ENCODE measurements at places on chromosomes 1 and 21.
A peak's percentile ranks its signal among the peaks of the same experiment; 100 is the strongest.

GRCh38 chr21:44392916-44393315 lies 39.5 kb downstream of the TRPM2 start:
- no peak for DNase-seq

DNA sequence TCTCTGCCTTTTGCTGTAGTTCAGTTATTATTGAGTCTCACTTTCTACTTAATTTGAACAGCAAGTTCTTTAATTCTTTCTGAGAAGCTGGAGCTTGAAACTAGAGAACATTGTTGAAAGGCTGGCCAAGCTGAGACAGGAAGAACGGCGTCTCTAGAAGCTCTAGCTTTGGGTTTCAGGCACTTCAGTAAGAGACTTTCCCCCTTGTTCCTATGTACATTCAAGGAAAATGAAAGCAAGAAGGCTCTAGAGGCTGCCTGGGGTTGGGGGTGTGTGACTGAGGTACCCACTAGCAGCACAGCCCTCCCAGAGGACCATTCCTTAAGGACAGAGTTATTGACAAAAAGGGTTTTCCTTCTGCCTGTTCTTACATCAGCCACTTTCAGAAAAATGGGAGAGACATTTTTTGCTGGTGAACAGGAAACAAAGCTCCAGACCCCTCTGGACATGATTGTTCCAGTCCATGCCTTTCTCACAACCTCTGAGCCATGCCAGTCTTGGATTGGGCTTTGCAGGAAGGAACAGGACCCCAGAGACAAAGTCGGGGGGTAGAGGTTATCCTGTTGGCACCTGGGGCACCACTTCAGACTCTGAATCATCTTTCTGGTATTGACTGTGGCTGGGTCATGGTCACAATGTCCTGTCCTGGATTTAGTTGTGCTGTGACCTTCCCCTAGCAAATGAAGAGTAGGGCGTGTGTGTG lies 63.1 kb downstream of the LAMC2 start:
- no peak for DNase-seq

DNA sequence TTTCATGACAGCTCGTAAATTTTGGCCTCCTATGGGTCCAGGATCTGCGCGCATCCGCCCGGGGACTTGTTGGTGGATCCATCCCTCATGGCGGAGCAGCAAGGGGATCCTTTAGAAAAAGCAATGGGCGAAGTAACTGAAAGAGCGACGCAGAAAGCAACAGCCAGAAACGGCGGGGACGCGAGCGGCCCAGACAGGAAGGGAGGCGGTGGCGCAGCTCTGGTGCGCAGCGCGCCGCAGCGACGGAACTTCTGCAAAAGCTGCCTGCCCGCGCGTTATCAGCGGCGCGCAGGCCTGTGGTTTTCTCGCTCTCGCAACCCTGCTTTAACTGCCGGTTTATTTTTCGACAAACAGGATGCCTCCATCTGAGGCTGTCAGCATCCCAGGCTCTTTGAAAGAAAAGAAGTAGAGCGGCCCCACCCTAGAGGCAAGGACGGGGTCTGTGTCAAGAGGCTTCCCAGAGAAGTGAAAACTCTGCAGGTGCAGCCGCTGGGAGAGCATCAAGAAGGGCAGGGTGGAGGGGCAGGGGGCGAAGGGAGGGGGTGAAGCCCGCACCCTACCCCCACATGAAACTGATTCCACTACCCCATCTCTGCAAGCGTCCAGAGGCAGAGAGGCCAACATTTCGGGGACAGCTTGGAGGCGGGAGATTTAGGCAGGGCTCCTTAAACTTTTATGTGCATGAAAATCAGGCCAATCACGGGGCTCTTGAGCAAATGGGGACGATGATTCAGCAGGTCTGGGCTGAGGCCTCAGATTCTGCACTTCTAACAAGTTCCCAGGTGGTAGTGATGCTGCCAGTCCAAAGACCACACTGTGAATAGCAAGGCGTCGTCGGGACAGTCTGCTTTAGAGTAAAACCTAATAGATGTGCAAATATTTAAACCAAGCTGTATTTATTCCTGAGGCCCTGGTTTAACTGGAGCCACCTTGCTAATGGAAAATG lies 22.2 kb downstream of the RUNX1 start:
- peak; percentile 46 for DNase-seq

DNA sequence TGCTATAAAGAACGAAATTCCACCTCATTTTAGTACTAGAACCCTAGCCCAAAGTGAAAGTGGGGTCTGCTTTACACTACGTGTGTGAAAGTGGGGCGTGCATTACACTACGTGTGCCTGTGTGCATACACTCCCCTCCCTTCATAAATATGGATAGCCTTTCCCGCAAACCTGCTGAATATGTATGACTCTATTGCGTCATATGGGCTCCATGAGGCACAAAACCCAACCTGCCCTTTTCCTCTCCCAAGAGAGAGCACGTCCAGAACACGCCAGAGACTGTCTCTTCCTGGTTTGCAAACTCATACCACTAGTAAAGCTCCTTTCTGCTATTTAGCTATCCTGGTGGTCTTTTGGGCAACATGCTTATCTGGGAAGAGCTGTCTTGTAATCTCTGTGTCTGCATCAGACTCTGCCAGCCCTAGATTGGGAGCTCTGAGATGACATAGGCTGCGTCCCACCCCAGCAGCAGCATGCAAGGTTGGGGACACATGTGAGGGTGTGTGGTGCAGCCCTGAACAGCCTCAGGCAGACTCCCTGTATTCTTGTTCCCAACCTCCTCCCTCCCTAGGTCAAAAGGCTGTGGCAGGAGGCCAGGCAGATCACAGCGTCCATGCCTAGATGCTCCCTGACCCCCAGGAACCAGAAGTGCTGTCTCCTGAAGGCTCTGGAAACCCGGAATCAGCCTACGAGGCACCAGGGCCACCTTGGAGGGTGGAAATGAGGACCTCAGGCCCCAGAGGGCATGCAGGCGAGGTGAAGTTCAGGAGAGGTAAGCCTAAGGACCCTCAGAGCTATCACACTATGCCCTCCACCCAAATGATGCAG lies 12.3 kb upstream of the PADI1 start:
- peak; percentile 11 for DNase-seq
